ENCODE measurements at places on chromosomes 3 and 15.
A peak's percentile ranks its signal among the peaks of the same experiment; 100 is the strongest.

DNA sequence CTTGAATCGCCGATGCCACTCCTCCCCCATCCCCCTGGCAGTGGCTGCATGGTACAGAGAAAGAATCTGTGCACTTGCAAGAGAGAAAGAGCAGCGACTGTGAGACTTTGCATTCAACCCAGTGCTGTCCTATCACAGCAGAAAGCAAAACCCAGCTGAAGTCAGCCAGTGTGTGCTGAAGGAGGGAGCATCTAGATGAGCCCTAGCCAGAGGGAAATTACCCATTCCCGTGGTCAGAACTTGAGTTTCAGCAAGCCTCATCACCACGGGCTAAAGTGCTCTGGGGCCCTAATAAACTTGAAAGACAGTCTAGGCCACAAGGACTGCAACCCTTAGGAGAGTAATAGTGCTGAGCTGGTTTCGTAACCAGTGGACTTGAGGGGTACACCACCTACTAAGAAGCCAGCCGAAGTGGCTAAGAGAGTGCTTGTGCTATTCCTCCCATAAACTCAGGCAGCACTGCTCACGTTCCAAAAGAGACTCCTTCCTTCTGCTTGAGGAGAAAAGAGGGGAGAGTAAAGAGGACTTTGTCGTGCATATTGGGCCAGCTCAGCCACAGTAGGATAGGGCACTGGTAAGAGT lies 15.2 kb upstream of the PIK3R4 start:
- DNase-seq = no peak

- DNase-seq = no peak
Observed at GRCh38 chr3:179452176-179452564, 900 bp upstream of the GNB4 start.

DNA sequence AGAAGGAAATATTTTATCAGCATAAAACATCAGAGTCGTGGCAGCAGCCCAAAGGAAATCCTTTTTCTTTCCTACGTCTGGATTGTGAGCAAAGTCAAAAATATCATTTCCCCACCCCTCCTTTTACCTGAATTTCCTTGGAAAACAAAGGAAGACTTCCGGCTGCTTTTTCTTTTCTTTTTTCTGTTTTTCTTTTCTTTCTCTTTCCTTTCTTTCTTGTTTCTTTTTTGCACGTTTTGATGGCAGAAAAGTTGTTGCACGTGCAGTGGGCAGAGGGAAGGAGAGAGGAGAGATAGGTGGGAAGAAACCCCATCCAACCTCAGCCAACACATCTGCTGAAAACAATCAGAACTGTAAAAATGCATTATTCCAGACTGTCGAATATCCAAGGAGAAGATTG lies 544 bp upstream of the MYO1E start:
- DNase-seq = no peak

DNA sequence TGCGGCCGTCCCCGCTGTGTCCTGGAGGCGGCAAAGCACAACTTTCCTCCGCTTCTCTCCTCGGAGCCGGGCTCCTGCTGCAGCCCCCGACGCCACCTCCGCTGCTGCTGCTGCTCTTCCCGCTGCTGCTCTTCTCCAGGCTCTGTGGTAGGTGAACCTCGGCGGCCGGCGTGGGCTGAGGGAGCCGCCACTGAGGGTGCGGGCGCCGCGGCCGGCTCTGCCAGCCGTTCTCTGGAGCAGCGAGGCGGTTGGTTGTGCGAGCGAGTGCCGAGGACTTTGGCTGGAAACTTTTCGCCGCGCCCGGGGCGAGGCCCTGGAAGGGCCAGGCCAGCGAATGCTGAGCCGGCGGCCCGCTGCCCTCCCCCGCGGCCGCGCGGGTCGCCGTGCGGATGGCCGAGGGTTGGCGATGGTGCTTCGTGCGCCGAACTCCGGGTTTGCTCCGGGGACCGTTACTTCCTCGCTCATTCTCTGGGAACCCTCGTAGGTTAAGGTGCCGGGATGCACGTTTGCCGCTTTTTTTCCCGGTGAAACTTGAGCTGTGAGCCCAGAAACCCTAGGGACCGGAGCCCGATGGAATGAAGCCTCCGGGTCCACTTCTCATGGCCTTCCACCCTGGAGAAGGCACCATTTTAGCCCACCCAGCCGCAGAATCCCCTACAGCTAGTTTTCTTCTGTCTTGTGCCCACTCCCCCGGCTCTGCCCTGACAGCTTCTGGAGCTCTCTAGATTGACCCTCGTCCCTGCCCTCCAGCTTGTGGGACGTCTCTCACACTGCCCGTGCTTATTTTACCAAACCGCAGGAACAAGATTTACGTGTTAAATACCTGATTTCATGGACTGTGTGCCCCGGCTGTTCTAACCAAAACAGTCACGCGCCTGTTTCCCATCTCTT lies 660 bp downstream of the NECTIN3 start:
- peak; percentile 53 for DNase-seq

- DNase-seq = no peak
Observed at GRCh38 chr3:11392014-11392859, 120.0 kb downstream of the ATG7 start.

DNA sequence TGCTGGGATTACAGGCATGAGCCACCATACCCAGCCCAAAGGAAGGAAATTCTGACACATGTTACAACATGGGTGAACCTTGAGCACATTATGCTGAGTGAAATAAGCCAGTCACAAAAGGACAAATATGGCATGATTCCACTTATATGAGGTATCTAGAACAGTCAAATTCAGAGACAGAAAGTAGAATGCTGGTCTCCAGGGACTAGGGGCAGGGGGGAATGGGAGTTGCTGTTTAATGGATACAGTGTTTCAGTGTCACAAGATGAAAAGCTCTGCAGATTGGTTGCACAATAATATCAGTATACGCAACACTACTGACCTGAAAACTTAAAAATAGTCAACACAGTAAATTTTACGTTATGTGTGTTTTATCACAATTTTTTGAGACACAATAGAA lies 4.1 kb downstream of the SPATA12 start:
- DNase-seq = no peak

DNA sequence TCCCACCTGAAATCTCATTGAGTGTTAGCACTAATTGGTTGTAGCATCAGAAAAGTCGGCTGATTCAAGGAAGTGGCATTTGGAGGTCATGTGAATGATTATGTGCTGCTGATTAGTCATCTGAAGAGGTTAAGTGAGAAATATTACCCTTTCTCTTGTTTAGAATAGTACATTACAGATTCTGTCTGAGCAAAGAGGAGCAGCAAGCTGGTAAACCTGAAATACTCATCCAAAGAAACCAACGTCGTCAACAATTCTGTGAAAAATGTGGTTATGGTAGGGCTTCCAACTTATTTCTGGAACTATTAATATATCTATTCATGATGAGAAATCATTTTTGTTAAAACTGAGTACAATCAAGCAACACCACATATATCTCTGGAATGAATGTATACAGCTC lies 1024.9 kb downstream of the TUSC7 start:
- no peak for DNase-seq

DNA sequence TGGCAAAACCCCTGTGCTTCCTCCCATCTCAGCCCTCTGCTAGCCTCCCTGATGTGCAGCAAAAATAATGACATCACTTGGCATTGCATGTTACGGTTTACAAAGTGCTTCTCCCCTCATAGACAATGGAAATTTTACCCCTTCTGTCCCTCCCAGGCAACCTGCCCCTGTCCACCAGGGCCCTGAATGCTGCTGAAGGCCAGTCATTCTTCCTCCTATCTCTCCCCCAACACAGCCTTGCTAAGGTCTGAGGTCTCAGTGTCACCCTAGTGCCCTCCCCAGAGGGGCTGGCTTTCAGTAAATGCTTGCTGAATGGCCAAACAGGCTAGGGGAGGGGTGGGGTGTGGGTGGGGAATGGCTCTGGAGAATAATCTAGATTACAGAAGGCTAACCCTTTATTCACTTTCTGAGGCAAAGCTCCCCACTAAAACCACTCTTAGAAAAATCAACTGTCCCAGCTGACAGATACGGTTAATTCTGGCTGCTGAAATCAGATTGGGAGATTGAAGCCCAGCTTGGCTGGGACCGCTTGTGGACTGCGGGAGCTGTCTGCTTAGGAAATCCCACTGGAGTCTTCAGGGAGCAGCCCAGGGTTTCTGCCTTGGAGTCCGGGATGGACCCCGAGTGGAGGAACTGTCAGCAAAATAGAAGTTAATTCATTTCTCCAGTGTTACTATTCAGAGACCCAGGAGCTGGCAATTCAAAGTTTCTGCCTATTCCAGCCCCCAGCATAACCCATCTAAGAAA lies 22.9 kb downstream of the ANP32A start:
- DNase-seq = peak; percentile 25

GRCh38 chr15:52233405-52233804 lies 42.2 kb upstream of the GNB5 start:
- DNase-seq = no peak

DNA sequence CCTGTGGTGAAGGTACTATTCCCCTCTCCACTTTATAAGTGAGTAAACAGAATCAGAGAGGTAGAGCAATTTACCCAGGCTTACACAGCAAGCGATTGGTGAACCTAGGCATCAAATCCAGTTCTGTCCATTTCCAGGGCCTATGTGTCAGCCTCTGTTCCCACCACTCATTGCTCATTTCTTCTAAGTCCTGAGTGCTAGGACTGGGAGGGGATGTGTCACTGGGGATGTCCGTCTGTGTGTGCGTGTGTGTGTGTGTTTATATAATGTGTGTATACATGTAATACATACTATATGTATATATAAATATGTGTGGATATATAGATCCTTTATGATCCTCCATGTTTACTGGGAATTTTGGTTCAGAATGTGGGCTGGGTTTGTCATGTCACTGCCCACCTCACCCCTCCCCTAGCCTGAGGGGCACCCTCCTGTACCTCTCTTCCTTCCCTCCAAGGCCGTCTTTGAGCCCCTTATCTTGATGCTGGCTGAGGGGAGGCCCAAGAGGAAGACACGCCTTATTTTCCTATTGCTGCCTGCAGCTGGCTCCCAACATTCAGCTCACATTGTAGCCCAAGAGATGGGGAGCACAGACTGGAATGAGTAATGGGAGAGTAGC lies 2.1 kb downstream of the TMEM43 start:
- DNase-seq = no peak

- no peak for DNase-seq
Observed at GRCh38 chr15:76346669-76347481, 10.3 kb downstream of the ISL2 start.

- DNase-seq = no peak
Observed at GRCh38 chr3:76585794-76586392, 454.0 kb upstream of the ROBO2 start.

DNA sequence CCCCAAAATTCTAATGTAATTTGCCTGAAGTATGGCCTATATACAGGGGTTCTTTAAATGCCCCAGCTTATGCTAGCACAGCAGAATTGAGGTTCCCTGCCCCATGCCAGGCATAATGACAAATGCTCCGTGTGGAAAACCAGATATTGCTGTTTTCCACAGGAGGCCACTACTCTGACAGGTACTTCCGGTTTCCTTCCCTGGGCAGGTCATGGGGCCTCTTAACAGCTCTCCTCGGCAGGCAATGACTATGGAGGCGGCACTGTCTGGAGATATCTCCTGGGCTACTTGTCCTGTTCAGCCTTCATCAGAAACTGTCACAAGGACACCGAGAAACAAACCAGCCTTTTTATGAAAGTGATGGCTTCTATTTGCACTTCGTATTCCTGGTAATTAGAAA lies 54.8 kb downstream of the SLC7A14 start:
- DNase-seq = no peak

DNA sequence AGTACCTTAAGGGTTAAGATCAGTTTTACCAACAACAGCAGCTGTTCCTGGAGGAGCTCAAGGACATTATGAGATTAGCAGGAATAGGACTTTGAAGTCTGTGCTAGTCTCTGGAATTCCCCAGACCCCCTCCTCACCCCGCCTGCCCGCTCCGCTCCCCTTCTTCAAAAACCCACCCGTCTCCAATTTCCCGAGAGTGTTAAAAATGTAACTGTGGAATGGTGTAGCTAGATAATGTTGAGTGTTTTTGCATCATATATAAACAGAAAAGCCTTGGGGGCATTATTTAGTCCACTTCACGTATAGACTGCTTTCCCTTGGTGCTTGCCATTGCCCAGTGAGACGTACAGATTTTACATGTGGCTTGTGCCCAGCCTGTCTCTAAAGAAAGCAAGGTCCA lies 65.0 kb upstream of the SEMA6D start:
- DNase-seq = no peak

Data from anterior cingulate cortex (tissue), 58 donors.